ENCODE measurements at places on chromosomes 12 and 14.

DNA sequence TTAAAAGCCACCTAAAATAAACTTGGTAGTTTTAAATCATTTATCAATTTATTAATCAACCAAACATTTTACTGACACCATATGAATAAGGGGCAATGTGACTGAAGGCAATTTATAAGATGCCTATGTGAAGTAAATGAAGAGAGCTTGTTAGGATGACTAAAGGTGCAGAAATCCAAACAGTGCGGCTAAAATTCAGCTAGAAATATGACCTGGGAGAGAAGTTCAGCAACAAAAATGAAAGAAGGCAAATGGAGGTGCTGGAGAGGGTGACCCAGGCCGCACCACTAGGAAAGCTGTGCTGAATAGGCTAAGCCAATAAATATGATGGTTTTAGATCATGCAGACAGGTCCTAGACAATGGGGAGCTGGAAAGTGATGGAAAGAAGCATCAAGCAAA is 403.7 kb downstream of the BTG1 start:
- no peak for DNase-seq

- DNase-seq, result no peak
Measured at GRCh38 chr14:50798048-50798421, 32.9 kb downstream of the NIN start.

GRCh38 chr12:25718081-25718731 is 165.1 kb upstream of the LMNTD1 start:
- no peak for DNase-seq

GRCh38 chr12:58529897-58530741 is 390.2 kb downstream of the LRIG3 start:
- no peak for DNase-seq

GRCh38 chr12:93550748-93551611 is 21.5 kb upstream of the SOCS2 start:
- no peak for DNase-seq

DNA sequence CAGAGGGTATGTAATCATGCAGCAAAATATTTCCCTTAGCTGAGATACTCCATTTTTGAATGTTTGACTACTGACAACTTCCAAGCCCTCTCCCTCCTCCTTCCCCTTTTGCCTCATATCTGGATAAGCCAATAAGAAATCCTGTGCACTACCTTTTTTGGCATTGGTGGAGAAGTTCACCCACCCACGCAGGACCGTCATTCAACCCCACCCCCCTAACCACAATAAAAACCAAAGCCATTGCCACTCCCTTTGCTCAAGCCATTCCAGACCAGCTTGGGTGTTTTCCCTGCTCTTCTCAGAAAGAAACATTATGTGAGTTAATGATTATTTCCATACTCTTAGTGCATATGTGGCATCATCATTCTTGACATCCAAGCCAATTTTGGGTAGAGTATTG is 176.7 kb downstream of the PTPN11 start:
- no peak for DNase-seq

GRCh38 chr12:26691234-26691970 is 141.6 kb downstream of the ITPR2 start:
- DNase-seq, result no peak

DNA sequence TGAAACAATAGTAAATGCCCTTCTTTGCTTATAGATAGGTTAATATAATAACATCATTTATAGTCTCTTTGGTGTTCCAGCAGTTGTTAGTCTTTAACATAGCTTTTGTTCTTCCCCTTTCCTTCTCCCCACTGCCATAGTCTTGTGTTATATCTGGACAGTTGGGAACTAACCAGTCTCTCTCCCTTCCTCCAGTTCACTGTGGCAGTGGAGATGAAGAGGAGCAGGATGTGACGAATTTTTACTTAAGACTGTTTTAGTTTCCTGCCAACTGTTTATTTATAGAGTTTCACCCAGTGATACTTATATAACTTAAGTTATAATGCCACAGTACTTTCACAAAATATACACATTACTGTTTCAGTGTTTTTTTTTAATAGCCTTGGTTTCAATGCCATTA is 277.4 kb downstream of the PDZRN4 start:
- no peak for DNase-seq

DNA sequence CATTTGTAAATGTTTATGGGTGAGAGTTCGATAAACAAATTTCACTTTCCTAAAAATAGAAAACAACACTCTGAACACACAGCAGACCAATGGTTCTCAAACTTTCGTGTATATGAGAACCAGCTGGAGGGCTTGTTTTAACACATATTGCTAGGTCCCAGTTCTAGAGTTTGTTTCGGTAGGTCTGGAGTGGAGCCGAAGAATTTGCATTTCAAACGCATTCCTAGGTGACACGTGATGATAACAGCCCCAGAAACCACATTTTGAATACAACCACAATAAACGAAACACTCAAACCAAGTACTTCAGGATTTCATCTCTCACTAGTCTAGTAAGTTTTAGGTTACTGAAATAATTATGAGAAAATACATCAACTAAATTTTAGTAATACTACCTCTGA is 17.1 kb downstream of the SEC23A start:
- no peak for DNase-seq

GRCh38 chr14:95679998-95680735 is 6.1 kb upstream of the TCL1B start:
- no peak for DNase-seq

- DNase-seq, result no peak
Measured at GRCh38 chr12:22116376-22116775, 70.4 kb downstream of the CMAS start.
